ENCODE measurements at places on chromosomes 2 and 18.

GRCh38 chr2:36369716-36370115 is 14.1 kb downstream of the CRIM1 start:
- no peak for DNase-seq

DNA sequence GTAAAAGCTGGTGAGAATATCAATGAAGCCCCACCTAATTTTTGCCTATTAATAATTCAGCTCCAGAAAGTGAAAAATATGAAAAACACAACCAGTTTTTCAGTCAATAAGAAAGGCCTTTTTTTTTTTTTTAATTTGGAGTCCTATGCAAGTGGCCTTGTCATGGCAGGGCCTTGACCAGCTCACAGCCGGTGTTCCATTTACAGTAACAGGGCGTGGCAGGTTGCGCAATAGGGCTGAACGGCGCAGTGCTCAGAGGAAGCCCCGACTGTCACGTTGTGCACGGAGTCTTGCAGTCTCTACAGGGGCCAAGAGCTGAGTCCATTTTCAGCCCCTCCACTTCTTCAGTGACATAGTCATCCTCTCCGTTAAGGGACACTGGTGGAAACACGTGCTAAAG is 184.1 kb upstream of the FN1 start:
- no peak for DNase-seq

GRCh38 chr2:77479395-77479794 is 42.8 kb downstream of the LRRTM4 start:
- no peak for DNase-seq

DNA sequence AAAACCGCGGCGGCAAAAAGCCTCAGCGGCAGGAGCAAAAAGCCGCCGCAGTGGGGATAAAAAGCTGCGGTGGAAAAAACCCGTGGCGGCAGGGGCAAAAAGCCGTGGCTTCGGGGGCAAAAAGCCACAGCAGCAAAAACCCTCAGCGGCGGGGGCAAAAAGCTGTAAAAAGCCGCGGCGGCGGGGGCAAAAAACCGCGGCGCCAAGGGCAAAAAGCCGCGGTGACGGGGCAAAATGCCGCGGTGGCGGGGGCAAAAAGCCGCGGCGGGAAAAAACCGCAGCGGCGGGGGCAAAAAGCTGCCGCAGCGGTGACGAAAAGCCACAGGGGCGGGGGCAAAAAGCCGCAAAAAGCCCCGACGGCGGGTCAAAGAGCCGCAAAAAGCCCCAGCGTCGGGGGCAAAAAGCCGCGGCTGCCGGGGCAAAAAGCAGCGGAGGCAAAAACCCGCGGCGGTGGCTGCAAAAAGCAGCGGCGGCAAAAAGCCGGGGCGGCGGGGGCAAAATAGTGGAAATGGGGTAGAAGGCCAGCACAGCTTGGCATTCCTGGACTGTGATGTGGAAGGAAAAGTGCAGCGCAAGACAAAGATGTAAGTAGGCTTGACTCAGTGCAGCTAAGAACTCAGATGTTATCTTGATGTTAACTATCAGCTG is 151.8 kb downstream of the ANKRD30BL start:
- no peak for DNase-seq
